Right ventricle myocardium inferior (tissue), 1 donor: ENCODE measurements at places on chromosomes 5 and 9. TPM values are rescaled to one million over a fixed set of nuclear protein-coding genes. Genes with fewer than 3 reads are reported as not detected.

Gene CCDC183
- total RNA-seq: 1.6 TPM

Gene FSTL4
- total RNA-seq: not detected

Gene SOHLH1
- total RNA-seq: not detected

Gene PCDHA8
- not detected for total RNA-seq

Gene DHX29
- total RNA-seq: 19.8 TPM

Gene PPIC
- total RNA-seq: 46.0 TPM

Gene FAM78A
- total RNA-seq: 62.9 TPM

Gene OBP2B
- total RNA-seq: not detected

Gene INSL6
- total RNA-seq: not detected
